ENCODE measurements at places on chromosomes 2 and 18.

GRCh38 chr2:217147818-217148217, 288.0 kb upstream of the TNP1 start:
- DNase-seq, result no peak

DNA sequence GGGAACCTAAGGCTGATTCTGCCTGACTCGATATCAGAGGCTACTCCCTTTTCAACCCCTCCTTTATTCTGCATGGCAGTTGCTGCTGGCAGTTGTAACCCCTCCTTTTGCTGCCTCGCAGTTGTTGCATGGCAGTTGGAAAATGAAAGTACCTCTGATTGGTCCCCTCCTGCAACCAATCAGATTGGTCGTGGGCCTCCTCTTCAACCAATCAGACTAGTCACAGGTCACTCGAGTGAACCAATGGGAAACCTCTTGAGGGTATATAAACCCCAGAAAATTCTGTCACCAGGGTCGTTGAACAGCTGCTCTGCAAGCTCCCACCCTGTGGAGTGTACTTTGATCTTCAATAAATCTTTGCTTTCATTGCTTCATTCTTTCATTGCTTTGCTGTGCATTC, 294.3 kb upstream of the SLC8A1 start:
- DNase-seq, result no peak

- DNase-seq, result no peak
These were observed 284.1 kb downstream of the TRIB2 start for GRCh38 chr2:13000664-13001363.

DNA sequence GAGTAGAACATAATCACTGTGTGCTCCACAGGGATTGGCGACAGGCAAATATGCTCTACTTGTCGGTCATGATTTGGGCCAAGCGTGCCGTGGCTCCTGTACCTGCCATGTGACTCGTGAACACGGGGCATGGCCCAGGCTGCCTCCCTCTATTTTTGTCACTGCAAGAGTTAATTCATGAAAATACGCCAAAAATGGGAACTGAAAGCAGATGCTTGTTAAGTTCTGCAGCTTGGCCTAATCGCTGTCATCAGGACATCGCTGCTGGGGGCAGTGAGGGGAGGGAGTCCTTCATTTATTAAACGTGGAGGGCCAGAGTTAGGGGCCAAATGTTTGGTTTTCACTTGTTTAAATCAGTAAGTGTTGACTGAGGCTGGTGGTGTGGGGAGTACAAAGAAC, 177.8 kb downstream of the BCL2 start:
- DNase-seq, result no peak

- no peak for DNase-seq
These were observed 21.9 kb upstream of the MCFD2 start for GRCh38 chr2:46937471-46937901.

DNA sequence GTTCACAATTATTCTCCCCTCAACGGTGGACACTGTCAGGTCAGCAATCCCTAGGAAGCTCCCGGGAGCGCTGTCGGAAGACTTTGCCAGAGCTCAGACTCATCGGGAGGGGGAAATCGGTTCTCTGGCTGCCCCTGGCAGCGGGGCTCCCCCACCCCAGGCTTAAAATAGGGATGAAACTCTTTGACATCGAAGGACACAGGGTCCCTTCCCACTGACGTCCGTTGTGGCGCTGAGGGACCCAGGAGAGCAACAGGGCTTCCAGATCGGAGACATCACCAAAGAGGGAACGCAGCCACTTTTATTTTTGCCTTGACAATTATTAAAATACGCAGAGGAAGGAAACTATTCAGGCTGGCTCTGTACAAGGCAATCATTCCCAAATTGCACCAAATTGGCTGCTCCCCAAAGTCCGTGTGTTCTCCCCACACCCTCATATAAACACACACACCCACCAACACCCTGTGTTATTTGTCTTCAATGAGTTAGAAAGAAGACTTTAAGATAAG, 249.0 kb downstream of the CDH20 start:
- no peak for DNase-seq

DNA sequence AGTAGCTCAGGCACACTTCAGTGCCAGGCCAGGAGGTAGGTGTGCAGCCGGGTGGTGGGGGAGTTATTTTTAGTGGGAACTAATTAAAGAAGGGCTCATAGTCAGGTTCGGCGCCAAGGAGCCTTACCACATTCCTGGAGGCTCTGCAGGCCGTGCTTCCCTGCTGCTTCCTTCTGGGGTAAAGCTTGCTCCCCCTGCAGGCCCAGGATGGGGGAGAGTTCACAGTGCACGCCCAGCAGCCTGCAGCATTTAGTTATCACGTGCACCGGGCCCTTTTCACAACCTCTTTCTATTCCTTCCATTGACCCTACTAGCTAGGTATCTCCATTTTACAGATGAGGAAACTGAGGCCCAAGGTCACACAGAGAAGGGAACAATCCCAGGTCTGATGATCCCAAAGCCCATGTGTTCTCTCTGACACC, 2.5 kb downstream of the KCNF1 start:
- DNase-seq, result no peak

- DNase-seq, result no peak
These were observed 128.3 kb downstream of the AFF3 start for GRCh38 chr2:100013892-100014677.

DNA sequence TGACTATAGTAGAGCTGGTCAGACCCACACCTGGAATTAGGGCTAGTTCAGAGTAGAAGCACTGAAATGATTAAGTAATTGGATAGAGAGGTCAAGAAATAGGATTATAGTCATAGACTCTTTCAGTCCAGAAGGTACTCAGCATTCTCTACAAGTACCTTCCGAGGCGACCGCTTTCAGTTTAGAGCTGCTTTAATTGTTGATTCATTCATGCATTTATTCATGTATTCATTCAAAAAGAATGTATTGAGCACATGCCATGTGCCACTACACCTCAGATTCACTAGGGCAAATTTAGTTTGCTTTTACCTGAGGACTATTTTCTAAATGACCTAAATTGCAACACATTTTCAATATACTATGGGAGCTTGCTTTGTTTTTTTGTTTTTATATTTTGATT, 48.7 kb downstream of the CRIM1 start:
- DNase-seq, result no peak

DNA sequence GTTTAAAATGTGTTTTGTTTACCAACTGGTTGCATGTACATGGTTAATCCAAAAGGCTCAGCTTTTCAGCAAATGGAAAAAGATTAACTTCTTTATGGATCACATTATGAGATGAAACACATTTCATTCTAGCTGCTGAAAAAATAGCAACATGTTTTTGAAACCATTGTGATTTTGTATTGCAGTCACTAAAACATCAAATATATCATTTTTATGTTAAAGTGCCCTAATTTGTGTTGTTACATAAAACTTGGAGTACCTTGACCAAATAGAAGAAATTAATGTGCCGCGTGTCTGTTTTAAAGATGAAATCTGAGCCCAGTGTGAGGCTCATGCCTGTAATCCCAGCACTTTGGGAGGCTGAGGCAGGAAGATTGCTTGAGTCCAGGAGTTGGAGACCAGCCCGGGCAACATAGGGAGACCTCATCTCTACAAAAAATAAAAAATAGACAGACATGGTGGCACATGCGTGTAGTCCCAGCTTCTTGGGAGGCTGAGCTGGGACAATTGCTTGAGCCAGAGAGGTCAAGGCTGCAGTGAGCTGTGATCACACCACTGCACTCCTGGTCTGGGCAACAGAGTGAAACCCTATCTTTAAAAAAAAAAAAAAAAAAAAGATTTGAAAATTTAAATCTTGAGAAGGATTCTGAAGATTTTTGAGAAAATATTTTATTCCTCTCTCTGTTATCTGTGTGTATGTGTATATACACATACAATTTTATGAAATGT, 96.6 kb downstream of the FMNL2 start:
- DNase-seq, result no peak

- DNase-seq, result no peak
These were observed 644.2 kb upstream of the SETBP1 start for GRCh38 chr18:44036501-44036900.

GRCh38 chr2:166536111-166536510, 42.1 kb upstream of the SCN7A start:
- DNase-seq, result no peak

DNA sequence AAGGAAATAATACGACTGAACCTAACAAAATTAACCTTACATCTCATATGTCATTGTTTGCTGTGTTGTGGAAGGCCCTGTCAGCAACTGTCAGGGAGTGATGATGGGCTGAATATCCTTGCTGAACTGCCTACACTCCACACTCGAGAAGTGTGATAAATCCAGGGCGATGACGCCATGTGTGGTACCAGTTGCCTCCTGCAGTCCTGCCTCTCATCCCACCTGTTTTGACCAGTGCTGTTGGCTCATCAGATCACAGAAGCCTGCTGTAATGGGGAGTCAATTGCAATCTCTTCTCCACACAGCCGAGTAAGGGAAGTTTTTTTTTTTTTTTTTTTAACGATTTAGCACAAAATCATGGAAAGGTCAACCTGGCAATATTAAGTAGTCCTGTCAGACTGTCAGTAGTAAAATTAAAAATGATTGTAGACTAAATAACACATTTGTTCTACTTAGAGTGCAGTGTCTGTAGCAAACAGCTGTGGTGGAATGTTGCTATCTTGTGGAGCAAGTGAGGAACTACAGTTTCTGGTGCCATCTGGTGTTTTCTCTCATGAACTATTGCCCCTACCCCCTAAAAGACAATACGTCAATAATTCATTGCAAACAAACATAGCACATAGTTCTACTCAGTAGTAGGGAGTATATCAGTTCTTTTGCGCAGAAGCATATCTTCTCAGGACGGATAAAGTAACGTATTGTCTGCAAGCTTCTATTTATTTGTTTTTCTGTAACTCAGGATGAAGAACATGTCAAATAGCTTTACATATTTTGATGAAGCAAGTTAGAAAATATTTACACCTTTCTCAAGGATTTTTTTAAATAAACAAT, 347.6 kb downstream of the CTNNA2 start:
- no peak for DNase-seq

- no peak for DNase-seq
These were observed 294.5 kb downstream of the NR4A2 start for GRCh38 chr2:156038021-156038420.

DNA sequence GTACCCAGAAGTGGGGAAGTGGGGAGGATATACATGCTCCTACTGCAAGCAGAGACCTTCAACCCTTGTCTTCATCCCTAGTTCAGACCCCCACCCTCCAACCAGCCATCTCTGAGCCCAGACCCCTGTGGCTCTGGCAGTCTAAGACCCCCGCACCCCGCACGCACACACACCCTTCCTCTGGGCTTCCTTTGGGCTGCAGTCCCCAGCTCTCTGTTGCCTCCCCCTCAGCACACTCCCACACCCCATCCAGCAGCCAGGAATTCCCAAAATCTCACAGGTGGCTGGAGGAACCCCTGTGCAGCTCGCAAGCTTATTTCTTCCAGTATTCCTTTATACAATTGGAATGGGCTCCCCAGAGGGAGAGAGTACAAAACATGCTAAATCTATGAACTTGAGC, 13.9 kb upstream of the GYPC start:
- DNase-seq, result no peak

- DNase-seq, result no peak
These were observed 11.4 kb upstream of the LRATD1 start for GRCh38 chr2:14621114-14621513.

DNA sequence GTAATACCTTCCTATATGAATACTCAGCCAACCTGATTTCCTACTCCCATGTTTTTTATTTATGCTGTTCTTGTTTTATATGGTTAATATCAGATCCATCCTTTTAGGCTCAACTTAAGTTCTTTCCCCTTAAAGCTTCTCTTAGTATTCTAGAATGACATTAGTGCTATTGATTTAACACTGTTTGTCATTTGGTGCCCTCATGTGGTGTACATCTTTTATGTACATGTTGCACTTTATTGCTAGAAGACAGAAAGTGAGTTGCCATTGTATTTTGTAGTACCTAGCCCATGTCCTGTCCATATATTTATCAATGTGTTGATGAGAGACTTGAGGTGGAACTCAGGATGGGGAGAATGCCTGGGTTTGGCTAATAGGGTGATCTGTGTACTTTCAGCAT, 2.5 kb downstream of the HTRA2 start:
- DNase-seq, result no peak

GRCh38 chr2:102437122-102437521, 14.2 kb downstream of the IL18RAP start:
- no peak for DNase-seq

DNA sequence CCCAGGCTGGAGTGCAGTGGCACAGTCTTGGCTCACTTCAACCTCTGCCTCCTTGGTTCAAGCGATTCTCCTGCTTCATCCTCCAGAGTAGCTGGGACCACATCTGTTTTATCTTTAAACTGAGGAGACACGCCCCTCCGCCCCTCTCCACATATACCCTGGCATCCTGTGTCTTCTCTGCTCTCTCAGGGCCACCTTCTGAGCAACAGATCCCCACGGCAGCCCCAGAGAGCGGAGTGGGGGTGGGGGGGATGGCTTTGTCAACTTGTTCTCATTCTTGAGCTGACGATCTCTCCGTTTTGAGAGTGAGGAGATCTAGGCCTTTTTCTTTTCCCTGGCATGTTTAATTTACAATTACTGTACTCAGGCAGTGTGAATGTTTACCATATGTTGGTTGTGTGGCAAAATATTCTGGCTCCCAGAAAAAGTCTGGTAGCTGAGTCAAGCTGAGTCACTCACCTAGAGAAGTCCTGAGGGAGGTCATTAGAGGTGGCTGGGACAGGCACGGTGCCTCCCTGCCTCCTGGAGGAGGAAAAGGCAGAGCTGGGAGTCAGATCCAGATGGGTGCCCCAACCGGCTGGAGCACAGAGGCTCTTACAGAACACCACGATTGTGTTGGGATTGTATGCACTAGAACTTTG, 19.5 kb upstream of the ID2 start:
- DNase-seq, result no peak

DNA sequence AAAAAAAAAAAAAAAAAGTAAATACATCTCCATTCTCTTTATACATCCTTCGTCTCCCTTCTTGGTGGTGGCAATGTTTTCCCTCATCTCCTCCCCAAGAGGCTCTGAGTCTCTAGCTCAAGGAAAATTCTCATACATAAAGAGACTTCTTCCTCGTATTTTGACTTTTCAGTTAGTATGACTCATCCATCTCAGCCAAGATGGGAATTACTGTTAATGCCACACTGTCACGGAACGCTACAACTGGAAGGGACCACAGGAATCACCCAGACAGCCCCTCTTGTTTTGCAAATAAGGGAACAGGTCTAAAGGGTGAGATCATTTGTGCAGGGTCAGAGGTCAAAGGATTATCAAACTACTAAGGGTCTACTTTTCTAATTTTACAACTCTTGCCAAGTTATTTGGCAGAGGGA, 19.5 kb downstream of the NFE2L2 start:
- DNase-seq, result no peak

DNA sequence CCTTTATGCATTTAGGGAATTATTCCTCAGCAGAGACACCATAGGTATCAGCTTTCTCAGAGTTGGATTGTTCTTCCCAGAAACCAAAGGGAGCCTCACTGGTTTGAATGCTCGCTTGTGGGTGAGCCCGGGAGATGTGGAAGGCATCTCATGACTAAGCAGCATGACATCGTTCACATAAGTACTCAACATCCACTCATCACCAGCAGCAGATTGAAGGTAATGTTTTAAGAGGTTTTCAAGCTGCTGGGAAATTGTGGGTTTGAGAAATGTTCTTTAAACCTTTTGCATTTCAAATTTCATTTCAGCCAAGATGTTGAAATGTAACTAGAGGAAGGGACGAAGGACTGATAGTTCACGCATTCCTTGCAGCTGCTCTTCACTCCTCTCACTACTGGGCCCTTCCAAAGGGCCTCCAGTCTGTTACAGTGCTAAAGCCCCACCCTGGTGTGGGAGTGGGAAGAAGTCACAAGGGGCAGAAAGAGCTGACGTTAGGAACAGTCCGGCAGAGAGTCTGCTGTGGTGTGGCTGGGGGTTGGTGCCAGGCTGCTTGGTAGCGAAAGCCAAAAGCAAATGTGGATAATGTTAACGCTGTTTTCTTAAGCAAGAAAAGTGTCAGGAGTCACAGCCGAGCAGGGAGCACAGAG, 324.5 kb upstream of the EPHA4 start:
- DNase-seq, result no peak
